ENCODE measurements at places on chromosomes 11 and 22. TPM values are rescaled to one million over a fixed set of nuclear protein-coding genes. Genes with fewer than 3 reads are reported as not detected.

The PLAAT2 gene
- total RNA-seq, result not detected

The MAPK8IP1 gene
- total RNA-seq, result 11.0 TPM

- DNase-seq, result peak; percentile 68
Measured at GRCh38 chr11:121236115-121237001, 56.2 kb upstream of the SC5D start.

- no peak for DNase-seq
Measured at GRCh38 chr11:11148596-11148995, 204.5 kb downstream of the CSNK2A3 start.

- no peak for DNase-seq
Measured at GRCh38 chr22:20777420-20778177, 3.7 kb downstream of the SERPIND1 start.
